NCI-H1048 (cell line): ENCODE measurements at places on chromosomes 6 and 20.
A peak's percentile ranks its signal among the peaks of the same experiment; 100 is the strongest.

GRCh38 chr6:129957941-129958898, 60.2 kb upstream of the L3MBTL3 start:
- DNase-seq: no peak

DNA sequence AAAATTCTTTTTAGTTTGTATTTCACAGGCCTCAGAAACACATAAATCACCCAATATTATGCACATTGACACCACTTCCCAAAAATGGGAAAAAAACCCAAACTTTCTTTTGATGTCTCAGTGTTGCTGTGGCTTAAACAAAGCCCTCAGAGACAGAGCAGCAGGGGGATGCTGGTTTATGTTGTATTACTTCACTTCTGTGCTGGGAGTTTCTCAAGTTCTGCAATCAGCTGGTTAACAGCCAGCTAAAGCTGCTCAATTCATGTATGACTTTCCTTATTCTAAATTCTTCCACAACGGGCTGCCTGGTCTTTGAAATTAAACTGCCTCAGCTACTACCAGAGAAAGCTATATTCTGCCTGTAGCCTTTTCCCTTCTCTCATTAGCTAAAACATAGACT, 5.6 kb downstream of the FILIP1 start:
- no peak for DNase-seq

GRCh38 chr20:51153867-51154707, 131.2 kb upstream of the KCNG1 start:
- DNase-seq: no peak

DNA sequence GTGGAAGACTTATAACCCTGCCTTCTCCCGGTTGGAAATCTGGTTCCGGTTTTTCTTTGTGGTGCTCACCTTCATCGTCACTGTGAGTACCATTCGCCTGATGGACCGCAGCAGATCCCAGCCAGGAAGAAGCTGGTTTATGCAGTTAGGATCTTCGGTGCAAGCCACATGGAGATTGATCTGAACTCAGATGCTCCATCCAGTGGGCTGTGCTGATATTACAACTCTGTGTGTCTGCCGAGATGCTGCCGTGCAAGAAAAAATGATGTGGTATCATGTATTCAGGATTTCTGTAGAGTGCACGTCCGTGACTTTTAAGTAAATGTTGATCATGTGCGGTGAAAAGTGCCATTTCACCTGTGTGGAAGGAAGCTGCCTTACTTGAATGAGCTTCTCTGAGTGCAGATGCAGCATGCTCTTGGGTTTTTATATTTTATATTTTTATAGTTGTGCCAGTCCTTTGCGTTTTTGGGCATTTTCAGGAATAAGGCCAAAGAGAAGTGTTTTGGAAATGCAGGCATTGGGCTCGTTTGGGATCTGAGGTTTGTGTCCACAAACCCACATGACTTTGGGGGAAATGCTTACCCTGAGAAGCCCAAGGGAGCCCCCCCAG, 39.2 kb downstream of the DYNLT1 start:
- DNase-seq: peak; percentile 27

GRCh38 chr6:11294228-11294627, 61.8 kb upstream of the NEDD9 start:
- no peak for DNase-seq

DNA sequence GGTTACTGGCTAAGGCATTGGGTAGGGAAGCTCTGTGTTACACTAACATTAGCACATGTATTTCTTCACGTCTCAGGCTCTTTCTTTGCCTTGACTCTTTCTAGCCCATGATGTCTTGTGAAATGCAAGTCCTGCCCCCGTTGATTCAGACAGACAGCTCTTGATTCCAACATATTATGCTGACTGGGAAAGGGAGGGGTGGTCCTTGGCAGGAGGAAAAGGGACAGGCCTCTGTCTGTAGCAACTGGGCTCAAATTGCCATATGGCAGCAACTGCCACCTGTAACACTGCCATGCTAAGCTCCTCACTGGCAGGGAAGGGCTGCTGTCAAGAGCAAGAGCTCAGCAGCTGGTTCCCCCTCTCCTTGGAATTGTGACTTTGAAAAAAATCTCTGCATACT, 5.7 kb upstream of the KCNK15 start:
- DNase-seq: no peak

DNA sequence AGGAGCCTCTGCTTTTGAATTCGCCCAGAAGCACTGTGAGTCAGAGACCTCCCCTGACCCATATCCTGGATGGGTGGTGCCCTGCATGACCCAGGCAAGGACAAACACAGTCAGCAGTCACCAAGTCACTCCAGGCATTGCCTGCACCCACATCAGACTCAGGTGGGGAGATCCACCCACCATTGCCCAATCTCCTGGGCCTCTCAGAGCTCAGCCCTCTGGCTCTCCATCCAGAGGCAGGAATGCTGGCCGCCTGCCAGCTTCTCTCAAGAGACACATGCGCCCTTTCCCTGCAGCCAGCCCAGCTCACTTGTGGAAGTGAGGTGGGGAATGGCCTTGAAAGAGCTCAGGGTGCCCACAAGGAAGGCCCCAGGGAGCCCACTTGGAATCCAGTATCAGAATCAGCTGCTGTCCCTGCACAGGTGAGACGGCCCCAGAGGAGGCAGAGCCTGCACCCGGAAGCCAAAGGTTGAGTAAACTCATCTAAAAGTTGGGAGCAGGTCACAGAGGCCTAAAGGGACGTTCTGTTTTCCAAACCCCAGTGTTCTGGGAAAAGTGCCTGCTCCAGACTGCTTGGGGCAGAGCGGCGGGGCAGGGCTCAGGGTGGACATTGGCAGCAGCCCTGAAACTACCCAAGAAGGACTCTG, 129.8 kb downstream of the PREX1 start:
- no peak for DNase-seq

GRCh38 chr6:87701344-87701675, 723 bp downstream of the AKIRIN2 start:
- DNase-seq: no peak

DNA sequence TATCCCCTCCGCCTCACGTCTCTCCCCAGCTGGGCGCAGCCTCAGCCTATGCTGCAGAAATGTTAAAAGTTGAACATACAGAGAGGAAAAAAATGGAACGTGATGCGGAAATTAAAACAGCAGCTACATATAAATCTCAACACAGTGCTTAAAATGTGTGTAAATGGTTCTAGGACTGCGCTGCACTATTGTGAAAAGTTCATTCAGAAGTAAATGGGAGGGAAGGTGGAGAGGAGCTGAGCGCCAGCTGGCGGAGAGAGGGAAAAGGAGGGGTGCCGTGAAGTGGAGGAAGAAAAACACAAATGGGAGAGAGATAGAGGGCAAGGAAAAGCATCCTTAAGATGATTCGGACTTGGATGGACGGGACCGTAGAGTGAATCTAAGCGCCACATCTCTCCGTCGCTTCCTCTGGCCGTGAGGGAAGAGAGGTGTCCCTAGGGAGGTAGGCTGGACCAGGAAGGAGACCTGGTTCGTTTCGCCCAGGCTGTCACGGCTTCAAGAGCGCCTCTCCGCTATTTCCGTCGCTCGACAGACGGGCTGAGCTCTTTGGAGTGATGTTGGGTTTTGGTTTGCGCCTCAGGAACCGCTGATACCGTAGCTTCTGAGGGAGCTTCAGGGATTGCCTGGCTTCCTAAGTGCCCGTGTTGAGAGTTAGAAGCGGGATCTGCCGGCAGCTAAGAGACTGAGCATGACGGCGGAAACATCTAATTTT, 113.7 kb downstream of the TRIM27 start:
- DNase-seq: no peak

DNA sequence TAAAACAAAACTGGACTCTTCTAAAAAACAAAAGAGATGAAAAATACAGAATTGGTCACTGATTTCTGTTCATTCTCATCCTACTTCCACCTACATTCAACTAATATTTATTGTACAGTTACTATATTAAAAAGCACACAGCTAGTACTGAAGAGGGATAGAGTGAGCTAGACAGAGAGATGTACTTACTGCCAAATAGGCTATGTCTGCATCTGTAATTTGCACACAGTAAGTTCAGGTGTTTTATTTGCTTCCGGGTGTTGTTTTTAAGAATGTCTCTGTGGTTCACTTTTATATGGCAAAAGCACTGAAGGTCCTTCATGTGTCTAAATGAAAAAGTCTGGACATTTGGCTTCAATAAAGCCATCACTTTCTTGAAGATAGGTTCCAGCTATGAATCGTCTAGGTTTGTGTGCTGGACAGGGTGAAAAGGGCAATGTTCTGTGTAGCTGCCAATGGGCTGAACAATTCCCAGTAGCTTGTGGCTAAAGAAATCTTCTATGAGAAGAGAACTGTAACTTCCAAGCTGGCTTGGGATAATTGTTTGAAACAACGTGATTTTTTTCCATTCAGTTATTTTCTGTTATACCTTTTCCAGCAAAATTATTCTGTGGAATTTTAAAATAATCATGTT, 47.3 kb downstream of the EPB41L2 start:
- DNase-seq: no peak

DNA sequence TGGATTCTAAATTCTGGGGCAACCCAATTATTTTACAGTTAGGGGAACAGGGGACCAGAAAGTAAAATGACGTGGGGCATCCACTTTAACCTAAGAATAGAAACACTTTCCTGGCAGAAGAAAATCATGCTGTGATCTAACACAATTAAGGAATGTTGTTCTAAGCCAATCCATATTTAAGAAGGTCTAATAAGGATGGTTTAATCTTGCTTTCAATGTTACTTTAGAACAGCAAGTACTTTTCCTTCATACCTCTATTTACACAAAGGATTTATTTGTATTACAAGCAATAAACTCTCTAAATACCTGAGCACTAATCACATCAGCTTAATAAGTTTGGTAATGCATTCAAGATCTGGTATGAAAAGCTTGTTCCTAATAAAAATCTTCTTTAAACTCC, 32.4 kb downstream of the SLC2A12 start:
- no peak for DNase-seq

- no peak for DNase-seq
Observed at GRCh38 chr20:58251979-58252591, 23.6 kb upstream of the ANKRD60 start.

DNA sequence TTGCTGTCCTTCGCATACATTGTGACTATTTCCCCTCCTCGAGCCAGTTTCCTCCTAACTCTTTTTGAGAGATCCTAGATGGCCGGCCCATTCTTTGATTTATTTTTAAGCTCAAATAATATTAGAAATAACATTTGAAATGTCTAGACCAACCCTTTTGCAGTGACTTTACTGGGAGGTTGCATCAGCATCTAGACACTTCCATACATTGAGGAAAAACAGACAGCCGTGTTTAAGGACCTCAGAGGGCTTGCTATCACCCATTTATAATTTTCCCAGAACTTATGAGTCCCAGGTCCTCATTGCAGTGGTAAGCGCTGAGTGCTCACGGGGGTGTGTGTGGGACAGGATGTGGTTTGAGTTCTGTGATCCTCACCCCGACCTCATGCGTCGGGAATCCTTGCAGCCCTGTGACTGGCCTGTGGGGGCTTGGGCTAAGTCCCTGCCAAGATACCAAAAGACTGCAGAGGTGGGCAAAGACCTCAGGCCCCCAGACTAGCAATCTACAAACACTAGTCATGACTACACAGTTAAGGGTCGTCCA, at the start of gene GPX5:
TSS of gene GPX5 (plus strand) at position 386 of the 544 bp plus-strand sequence. CDS start at position 519, 133 bp downstream.
- no peak for DNase-seq

- DNase-seq: no peak
Observed at GRCh38 chr20:35014537-35014936, 58.9 kb downstream of the MYH7B start.

DNA sequence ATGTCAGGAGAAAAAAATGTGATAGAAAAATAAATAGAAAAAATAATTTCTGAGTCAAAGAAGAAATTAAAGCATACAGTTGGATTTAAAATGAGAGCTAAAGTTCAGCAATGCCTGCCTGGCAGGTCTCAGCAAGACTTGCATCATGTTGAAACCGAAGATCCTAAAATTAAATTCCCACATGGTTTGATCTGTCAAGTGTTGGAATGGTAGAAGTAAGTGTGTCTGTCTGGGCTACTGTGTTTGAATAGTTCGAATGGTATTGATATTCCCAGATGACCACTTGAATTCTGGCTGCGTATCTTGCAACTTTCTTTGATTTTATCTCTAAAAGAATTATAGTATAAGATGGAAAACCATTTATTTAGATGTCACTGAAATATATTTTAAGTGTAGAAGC, 1349.6 kb downstream of the EPHA7 start:
- no peak for DNase-seq

DNA sequence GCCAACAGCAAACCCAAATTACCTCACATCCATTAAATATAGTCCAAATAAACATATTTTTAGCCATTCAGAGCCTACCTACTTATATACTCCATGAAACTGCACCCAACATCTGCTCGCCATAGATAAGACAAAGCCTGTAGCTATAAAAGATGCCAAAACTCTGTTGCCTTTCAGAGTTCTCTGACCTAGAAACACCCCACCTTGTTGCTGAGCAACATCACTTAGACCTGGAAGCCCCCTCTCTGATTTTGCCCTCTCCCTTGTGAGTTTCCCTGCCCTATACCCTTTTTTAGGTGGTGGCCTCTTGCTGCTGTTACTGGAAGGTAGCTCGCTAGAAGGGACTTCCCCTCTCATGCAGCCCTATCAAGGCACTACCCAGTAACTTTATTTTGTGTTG, 27.7 kb upstream of the FBXL4 start:
- no peak for DNase-seq

- no peak for DNase-seq
Observed at GRCh38 chr6:92559611-92560010, 859.7 kb downstream of the EPHA7 start.

DNA sequence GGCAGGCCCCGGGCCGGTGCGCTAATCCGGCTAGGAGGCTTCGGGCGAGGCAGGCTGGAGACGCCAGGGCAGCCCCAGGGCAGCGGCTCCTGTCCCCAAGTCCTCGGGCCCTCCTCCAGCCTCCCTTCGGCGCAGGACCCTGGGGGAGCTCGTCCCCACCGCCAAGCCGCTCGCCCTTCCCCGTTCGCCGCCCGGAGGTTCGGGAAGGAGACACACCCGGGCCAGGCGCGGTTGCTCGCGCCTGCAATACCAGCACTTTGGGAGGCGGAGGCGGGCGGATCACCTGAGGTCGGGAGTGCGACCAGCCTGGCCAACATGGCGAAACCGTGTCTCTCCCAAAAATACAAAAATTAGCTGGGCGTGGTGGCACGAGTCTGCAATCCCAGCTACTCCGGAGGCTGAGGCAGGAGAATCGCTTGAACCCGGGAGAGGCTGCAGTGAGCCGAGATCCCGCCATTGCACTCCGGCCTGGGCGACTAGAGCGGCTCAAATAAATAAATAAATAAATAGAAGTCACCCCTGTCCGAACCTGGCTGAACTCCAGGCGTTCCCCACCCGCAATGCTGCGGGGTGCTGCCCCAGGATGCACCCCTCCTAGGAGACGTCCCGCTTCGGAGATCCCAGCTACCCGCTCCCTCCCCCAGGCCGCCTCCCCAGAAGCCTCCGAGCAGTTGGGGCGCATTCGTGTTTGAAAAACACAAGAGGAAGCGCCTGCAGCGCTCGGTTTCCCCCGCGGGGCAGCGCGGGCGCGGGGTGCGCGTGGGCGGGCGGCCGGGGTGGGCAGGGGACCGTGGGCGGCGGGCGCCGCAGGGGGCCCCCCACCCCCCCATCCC, 27.5 kb downstream of the SERPINB9 start:
- DNase-seq: no peak

DNA sequence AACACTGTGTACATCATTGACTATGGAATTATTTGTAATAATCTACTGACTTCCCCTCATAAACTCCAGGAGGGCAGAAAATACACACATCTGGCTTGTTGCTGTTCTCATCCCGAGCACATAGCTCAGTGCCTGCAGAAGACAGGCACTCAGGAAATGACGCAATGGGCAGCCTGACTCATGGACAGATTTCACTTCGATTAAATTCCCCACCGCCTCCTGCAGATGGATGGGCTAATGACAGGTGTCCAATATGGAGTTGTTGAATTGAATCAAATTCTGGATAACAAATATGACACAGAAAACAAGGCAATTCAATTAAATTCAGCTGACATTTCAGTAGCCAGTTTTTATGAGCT, 9.1 kb downstream of the ANKRD60 start:
- no peak for DNase-seq

- no peak for DNase-seq
Observed at GRCh38 chr6:7468382-7469081, 72.9 kb upstream of the DSP start.
